GM19239 (cell line): ENCODE measurements at places on chromosomes 12 and 14.

DNA sequence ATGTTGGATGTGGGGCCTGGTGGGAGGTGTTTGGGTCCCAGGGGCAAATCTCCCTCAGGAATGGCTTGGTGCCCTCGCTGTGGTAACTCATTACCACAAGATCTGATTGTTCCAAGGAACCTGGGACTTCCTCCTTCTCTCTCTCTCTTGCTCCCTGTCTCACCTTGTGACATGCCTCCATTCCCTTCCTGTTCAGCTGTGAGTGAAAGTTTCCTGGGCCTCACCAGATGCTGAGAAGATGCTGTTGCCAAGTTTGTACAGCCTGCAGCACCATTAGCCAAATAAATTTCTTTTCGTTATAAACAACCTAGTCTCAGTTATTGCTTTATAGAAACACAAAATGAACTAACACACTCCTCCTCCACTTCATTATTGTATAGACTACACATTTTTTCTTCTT, 759.8 kb upstream of the MDGA2 start:
- DNase-seq, result no peak

DNA sequence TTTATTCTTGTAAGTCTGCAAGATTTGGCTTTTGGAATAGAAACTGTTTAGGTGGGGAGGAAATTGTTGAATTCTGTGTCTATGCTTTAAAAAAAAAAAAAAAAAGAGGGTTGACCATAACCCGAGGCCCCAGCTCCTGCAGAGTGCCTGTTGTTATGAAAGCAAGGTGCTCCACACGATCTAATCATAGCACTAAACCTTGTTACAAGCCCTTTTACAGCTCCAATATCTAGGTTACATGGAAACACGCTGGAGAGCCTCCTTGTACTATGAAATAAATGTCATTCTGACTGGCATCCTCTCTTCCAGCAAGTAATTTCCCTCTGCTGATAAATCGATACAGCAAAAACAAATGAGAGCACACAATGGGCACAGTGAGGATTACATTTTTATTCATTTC, 303.1 kb upstream of the SOX5 start:
- no peak for DNase-seq

GRCh38 chr12:74328623-74329022, 209.0 kb upstream of the ATXN7L3B start:
- no peak for DNase-seq

- no peak for DNase-seq
These were observed 596 bp upstream of the ZBTB39 start for GRCh38 chr12:57006809-57007475.

- no peak for DNase-seq
These were observed 212.9 kb downstream of the NRXN3 start for GRCh38 chr14:78383060-78383459.

DNA sequence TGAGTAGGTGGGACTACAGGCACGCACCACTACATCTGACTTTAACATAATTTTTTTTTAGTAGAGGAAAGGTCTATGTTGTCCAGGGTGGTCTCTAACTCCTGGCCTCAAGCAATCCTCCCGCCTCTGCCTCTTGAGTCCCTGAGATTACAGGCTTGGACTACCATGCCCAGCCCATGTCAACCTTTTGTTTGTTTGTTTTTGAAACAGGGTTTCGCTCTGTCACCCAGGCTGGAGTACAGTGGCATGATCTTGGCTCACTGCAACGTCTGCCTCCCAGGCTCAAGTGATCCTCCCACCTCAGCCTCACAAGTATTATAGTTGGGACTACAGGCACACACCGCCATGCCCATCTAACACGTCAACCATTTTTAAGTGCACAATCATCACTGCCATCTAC, 29.2 kb downstream of the PITPNM2 start:
- no peak for DNase-seq

- no peak for DNase-seq
These were observed 1.9 kb upstream of the RIN3 start for GRCh38 chr14:92511453-92512238.

DNA sequence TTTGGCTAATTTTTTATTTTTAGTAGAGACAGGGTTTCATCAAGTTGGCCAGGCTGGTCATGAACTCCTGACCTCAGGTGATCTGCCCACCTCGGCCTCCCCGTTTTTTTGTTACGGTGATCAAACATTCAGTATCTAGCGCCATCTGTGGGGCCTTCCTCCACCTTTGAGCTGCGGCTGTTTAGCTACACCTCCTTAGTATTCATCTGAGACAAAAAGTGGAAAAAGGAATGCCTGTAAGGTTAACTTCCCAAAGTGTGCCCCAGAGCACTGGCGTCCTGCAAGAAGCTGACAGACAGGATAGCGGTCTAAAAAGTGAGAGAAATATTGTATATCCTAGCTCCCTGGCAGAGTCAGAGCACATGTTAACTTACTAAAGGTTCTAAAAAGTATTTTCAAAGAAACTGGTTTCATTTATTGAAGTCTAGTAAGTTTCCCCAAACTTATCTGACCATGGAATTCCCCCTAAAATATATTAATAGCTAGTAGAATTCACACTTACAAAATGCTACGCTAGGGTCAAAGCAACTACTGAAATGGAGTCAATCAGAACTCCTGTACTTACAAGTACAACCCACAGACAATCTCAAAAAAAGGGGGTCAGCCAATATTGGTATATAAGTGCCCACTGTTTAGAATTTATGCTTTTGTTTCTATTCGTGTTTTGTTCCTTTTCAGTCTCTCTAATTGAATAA, 59.1 kb downstream of the DUSP16 start:
- no peak for DNase-seq

DNA sequence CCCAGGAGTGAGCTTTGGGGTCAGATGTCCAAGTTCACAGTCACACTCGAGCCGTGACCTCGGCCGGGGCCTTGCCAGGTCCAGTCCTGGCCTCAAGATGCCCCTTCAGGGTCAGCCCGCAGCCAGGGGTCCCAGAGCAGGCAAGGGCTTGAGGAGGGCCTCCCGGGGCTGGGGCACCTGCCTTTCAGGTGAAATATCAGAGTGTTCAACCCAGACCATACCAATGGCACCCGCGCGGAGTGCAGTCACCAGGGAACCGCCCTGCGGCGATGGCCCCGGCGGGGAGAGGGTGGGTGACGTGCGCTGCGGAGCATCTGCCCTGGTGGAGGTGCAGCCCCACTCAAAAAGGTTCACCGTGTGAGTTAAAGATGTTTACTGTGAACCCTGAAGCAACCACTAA, 16.9 kb downstream of the LRCOL1 start:
- DNase-seq, result no peak

DNA sequence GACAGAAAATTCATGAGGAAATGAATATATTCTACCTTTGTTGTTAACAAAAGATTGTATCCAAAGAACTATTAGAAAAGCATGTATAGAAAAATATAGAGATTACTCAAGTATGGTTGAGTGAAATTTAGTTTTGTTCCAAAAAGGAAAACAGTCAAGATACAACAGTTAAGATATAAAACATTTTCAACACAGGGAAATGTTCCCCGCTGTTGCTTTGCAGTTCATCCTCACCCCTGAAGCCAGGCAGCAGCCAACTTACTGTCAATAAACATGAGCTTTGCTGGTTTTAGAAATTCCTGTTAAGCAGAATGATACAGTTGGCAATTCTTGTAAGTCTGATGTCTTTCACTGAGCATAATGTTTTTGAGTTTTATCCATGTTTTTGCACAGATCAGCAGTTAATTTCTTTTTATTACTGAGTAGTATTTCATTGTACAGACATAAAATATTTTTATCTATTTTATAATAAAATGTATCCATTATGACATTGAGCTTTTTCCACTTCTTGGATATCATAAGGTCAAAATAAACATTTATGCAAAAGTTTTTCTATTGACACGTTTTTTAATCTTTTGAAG, 1.2 kb upstream of the CLEC2B start:
- DNase-seq, result no peak

DNA sequence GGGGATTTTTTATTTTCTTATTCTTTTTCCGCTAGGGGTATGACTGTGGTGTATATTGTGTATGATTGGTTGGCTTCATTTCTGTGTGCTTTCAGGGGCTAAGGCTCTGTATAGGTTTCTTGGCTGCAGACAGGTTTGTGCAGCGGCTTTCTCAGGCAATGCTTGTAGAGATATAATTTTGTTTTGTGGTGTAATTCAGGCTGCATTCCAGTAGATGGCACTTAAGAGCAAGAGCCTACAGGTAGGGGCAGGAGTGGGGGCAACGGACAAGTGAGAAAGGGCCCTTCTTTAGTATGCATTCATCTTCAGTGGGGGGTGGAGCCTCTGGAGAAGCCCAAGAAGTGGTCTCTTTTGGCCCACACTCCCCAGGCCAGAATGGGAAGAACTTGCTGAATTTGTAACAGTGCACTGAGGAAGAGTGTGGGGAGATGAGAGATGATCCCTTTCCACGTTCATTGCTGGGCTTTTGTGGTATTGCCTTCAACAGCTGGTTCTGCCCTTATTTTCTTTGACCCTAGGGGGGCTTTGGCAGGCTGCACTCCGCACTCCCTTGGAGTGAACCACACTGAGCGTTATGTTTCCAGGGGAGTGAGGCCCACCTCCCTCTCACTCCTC, 78.6 kb downstream of the IFNG-AS1 start:
- no peak for DNase-seq

DNA sequence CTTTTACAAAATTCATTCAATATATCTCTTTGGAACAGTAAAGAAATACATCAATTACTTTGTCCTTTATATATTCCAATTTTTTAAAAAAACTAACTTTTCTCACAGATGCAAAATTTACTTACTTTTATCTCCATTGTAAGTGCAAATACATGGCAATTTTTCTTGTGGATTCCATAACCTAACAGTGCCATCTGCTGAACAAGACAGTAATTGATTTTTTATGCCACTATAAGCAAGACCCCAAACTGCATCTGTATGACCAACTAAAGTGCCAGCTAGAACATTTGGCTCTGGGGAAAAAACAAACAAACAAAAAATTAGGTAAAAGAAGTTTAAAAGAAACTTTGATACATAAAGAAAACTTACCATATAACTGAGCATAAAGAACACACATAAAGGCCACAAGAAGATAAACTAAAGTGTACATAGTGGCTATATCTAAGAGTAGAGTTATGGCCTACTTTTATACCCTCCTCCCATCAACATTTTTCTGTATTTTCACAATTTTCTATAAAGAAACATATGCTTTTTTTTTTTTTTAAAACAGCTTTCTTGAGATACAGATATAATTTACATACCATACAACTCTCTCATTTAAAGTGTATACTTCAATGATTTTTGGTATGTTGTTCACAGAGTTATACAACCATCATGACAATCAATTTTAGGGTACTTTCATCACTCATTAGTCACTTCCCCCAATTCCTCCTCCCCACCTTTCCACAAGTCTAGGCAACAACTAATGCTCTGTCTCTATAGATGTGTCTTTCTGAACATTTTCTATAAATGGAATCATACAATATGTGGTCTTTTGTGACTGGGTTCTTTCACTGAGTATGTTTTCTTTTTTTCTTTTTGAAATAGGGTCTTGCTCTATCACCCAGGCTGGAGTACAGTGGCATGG, 32.6 kb downstream of the COCH start:
- DNase-seq, result no peak

GRCh38 chr12:113899561-113900471, 66.3 kb downstream of the RBM19 start:
- no peak for DNase-seq

DNA sequence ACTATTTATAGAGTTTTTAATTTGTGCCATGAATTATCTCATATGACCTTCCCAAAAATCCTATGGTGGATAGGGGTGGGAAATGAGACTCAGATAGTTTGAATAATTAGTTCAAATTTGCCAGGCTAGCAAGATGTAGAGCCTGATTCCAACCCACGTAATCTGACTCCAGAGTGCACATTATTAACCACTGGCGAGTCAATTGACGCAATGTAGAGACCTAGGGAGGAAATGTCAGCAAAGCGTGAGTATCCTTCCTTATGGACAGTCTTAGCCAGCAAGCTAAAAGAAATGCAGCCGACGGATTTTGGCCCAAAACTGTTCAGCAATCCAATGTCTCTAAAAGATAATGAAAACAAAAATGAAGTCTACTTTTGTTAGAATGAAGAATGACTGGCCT, 193.3 kb upstream of the KRR1 start:
- DNase-seq, result no peak

- no peak for DNase-seq
These were observed 27.4 kb downstream of the ABCD4 start for GRCh38 chr14:74275241-74275841.

- DNase-seq, result no peak
These were observed 41.3 kb downstream of the TDG start for GRCh38 chr12:104006929-104007328.

GRCh38 chr14:55771242-55771981, 191.4 kb downstream of the KTN1 start:
- DNase-seq, result no peak

- DNase-seq, result no peak
These were observed 23.8 kb upstream of the PHLDA1 start for GRCh38 chr12:76055393-76055792.

GRCh38 chr14:84375235-84375634, 1154.7 kb upstream of the FLRT2 start:
- no peak for DNase-seq

- no peak for DNase-seq
These were observed 131.3 kb downstream of the KTN1 start for GRCh38 chr14:55711175-55711811.

- no peak for DNase-seq
These were observed 93.1 kb downstream of the PPM1H start for GRCh38 chr12:62841846-62842245.
